ENCODE measurements at places on chromosomes 4 and X. TPM values are rescaled to one million over a fixed set of nuclear protein-coding genes. Genes with fewer than 3 reads are reported as not detected.

Gene ZNF81
- polyA plus RNA-seq = 6.3 TPM

Gene SLC10A4
- polyA plus RNA-seq = not detected

DNA sequence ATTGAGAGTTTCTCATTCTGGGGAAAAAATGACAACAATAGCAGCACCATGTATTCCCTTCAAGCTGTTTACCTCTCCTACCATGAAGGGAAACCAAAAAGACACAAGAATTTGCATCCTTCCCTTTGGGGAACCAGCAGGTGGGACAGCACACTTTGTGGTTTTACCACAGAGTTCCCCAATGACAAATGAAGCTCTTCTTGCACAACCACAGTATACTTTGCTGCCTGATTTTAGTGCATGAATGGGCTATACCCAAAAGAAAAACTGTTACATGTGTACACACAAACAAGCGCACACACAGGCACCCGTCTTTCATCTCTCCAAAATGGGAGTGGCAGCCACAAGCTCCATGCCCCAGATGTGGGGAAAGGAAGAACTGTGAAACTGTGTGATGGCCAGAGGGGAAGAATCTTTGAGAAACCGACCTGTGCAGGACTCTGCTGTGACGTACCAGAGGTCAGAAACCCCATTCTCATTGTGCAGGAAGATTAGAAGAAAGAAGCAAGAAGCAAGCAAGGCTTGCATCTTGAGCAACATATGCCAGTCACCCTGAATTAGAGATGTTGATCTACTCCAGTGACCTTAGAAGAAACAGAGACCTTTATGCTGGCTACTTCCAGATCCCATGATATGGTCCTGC is 2.7 kb upstream of the MAML3 start:
- DNase-seq = peak; percentile 79
- H3K27ac ChIP-seq = peak overlapping the region; percentile 89
- no peaks in the 10 kb centered on the region for H3K36me3 ChIP-seq
- peaks cover 28% of the 10 kb centered on the region for H3K27me3 ChIP-seq
- peak overlapping the region; percentile 84 for H3K4me3 ChIP-seq
- peaks cover 39% of the 10 kb centered on the region for H3K4me1 ChIP-seq

- H3K36me3 ChIP-seq = peaks cover 7% of the 10 kb centered on the region
- DNase-seq = no peak
- no peak overlapping the region for H3K4me3 ChIP-seq
- H3K27ac ChIP-seq = no peak overlapping the region
- H3K27me3 ChIP-seq = no peaks in the 10 kb centered on the region
These were observed 43.0 kb downstream of the CCDC158 start for GRCh38 chr4:76377911-76378310.

Gene PABPC4L
- not detected for polyA plus RNA-seq

Gene GDPD2
- not detected for polyA plus RNA-seq

Gene FRMD7
- not detected for polyA plus RNA-seq

GRCh38 chr4:61511716-61512488 is 311.8 kb downstream of the ADGRL3 start:
- H3K27ac ChIP-seq = no peak overlapping the region
- H3K27me3 ChIP-seq = no peaks in the 10 kb centered on the region
- no peaks in the 10 kb centered on the region for H3K36me3 ChIP-seq
- H3K4me1 ChIP-seq = no peaks in the 10 kb centered on the region

DNA sequence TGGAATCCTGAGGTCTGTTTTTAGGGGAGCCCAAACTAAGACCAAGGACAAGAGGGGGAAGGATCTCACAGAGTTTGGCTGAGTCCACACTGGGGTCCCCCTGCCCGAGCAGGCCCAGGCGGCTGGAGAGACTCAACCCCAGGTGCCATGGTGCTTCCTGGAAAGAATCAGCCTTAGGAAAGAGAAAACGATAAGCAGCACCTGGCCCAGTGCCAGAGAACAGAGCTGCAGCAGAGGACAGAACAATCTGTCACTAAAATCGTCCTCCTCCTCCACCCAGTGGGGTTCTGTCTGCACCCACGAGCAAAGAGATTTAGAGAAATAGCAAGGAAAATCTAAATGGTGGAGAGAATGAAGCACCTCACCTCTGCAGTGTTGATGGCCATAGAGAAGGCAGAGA is 470.5 kb downstream of the BCOR start:
- no peak overlapping the region for H3K27ac ChIP-seq
- no peak overlapping the region for H3K4me3 ChIP-seq
- no peak for DNase-seq
- no peaks in the 10 kb centered on the region for H3K36me3 ChIP-seq

DNA sequence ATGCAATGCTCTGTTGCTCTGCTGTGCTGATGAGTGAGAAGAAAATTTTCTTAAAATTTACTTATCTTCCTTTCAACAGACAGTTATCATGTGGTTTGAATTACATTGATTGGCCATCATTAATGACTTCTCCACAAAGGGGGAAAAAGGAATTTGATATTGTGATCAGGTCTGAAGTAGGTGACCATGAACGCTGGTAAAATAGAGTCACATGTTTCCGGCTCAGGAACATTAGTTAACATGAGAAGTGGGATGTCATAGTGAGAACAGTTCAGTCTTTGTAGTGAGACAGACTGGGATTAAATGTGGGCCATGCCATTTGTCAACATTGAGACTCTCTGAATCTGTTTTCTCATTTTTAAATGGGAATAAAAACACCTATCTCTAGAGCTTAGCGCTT is 50.6 kb downstream of the GBA3 start:
- no peaks in the 10 kb centered on the region for H3K27me3 ChIP-seq
- no peaks in the 10 kb centered on the region for H3K4me1 ChIP-seq
- no peaks in the 10 kb centered on the region for H3K36me3 ChIP-seq
- H3K4me3 ChIP-seq = no peak overlapping the region
- no peak overlapping the region for H3K27ac ChIP-seq
- DNase-seq = no peak

- H3K4me3 ChIP-seq = no peak overlapping the region
- H3K36me3 ChIP-seq = no peaks in the 10 kb centered on the region
- H3K27me3 ChIP-seq = no peaks in the 10 kb centered on the region
- H3K4me1 ChIP-seq = no peaks in the 10 kb centered on the region
These were observed 142.7 kb upstream of the NALF2 start for GRCh38 chrX:69361311-69361845.

GRCh38 chr4:17285747-17286146 is 226.1 kb downstream of the QDPR start:
- H3K27ac ChIP-seq = no peak overlapping the region
- no peak overlapping the region for H3K4me3 ChIP-seq
- no peaks in the 10 kb centered on the region for H3K4me1 ChIP-seq
- no peaks in the 10 kb centered on the region for H3K27me3 ChIP-seq
- no peak for DNase-seq

DNA sequence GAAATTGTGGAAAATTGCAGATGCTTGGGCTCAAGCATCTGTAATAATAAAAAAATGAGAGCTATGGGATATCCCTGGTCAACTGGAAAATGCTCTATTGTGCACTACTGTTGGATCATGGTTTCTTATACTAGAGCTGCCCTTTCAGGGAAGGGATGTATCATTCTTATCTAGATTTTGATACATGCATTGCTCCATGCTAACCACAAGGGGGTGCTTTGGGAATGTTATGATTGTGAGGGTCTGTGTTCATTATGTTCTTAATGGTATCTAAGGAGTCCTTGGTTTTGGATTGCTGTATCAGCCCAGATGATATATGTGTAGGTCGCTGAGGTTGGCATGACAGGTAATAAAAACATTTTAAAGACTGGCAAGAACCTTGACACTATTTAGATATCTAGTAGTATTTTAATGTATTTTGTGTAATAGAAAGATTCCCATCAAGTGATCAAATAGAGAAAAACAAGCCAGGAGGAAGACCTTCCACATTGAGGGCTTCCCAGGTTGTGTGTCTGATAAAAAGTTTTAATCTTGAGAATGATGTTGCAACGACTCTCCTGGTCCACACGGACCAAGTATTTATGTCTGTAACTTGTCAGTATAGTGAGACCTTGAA is 49.2 kb upstream of the TLR2 start:
- DNase-seq = peak; percentile 7
- no peak overlapping the region for H3K4me3 ChIP-seq
- H3K27me3 ChIP-seq = no peaks in the 10 kb centered on the region
- H3K4me1 ChIP-seq = peaks cover 11% of the 10 kb centered on the region

DNA sequence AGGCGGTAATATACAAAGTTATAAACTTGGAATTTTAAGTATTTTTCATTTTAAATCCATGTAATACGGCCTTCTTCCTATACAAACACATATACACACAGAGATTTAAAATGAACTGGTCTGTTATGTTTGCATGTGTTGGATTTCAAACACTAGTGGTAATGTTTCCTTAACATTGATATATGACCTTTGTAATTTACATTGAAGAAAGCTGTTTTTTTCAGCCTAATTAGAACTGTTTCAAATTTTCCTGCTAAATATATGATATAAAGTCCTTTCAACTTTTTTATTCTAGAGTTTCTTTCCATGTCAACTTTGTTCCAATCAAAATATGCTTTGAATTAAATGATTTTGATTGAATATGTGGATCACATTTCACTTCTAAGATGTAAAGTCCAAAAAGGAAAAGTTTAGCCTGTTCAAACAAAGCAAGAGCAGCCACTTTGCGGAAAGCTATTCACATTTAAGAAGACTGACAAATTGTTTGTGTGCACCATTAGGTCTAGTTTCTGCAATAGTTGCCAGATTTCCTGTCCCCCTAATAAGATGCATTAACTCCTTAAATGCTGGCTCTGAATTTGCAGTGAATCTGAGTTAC is 226.0 kb upstream of the MAB21L2 start:
- DNase-seq = no peak
- H3K4me1 ChIP-seq = no peaks in the 10 kb centered on the region
- no peaks in the 10 kb centered on the region for H3K27me3 ChIP-seq

DNA sequence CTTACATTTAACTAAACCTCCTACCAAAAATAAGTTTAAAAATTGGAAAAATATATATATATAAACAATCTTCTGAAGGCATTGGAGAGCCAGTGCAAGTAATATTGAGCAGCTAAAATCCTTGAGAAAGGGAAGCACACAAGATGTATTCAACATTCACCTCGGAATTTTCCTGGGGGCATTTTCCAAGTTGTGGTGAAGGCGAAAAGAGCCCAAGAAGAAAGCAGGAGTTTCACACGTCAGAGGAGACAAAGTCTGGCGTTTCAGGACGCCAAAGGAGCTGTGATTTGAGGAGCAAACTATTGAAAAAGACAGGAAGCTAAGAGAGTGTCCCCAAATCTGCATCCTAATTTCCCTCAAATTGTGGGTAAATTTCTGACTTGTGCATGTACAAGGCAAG is 9.1 kb upstream of the GASK1B start:
- H3K4me1 ChIP-seq = no peaks in the 10 kb centered on the region
- no peak for DNase-seq
- no peak overlapping the region for H3K4me3 ChIP-seq
- no peak overlapping the region for H3K27ac ChIP-seq
- peaks cover 13% of the 10 kb centered on the region for H3K27me3 ChIP-seq
- no peaks in the 10 kb centered on the region for H3K36me3 ChIP-seq
